Stimulated activated CD4-positive, alpha-beta T cell treated with anti-CD3 and anti-CD28 coated beads, Interleukin-1b, Interleukin-23, amount 100 ng/mL, for 1 hour (primary cell): ENCODE measurements at places on chromosomes 3 and 15.

GRCh38 chr3:106628407-106628806 lies 748.8 kb upstream of the CCDC54 start:
- DNase-seq: no peak

DNA sequence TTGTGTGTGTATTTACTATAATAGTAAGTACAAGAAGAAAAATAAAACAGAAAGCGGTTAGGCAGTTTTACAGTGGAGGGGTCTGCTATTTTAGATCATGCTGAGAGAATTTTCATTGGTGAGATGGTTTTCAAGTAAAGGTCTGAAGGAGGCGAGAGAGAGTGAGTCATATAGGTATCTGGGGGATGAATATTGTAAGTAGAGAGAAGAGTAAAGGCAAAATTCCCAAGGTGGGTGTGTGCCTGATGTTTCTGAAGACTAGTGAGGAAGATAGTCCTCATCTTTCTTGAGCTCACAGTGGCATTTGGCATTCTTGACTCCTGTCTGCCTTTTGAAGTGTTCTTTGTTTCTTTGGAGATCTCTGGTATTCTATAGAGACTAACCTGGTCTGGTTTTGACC lies 38.6 kb downstream of the CRYBG3 start:
- no peak for DNase-seq

DNA sequence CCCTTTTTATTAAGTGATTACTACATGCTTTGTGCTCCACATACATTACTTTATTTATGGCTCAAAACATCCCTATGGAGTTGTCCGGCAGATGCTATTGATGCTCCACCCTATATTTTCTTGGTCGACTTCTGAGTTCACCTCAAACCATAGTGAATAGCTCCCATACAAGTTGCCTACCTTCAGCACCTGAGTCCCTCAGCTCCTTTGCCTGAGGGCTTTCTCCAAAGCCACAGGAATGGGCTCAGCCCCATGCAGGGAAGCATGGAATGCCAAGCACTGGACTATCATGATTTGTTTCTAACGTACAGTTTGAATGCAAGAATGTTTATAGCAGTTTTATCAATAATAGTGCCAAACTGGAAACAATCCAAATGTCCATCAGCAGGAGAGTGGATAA lies 124.8 kb upstream of the TNIK start:
- no peak for DNase-seq

GRCh38 chr15:97959724-97960363 lies 659 bp upstream of the ARRDC4 start:
- DNase-seq: no peak

DNA sequence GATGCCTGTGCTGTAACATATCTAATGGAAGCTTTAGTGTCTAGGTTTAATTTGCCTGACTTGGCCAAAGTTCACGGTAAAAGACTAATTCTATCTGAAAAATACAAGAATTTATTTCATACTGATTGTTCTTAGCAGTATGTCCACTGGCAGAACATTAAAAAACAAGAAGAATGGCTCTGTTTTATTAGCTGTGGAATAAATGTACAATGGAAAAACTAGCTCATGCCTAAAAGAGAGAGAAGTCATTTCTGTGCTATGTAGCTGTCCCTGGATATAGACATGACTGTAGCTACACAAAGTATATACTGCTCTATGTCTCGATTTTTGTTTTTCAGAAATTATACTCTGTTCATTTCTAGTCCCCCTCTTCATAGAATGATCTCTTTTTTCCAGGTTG lies 13.9 kb upstream of the VGLL3 start:
- no peak for DNase-seq
